Fibroblast of upper back skin (primary cell): ENCODE measurements at places on chromosomes 2 and 18.

DNA sequence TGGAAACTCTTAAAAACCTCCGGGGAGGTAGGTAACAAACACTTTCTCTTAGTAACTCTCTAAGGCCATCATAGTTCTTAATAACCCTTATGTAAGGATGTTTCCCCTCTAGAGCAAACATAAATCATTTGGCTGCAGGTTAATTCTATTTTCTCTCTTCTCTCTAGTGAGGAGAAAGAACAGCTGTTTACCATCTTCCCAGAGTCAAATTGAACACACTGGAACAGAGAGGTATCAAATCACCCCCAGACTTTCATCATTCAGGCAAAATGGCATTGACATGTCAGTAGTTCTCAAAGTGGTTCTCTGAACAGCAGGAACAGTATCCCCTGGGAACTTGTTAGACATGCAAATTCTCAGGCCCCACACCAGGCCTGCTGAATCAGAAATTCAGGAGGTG is 240.7 kb downstream of the MEIS1 start:
- DNase-seq = no peak

GRCh38 chr18:29083545-29083944 is 906.6 kb upstream of the CDH2 start:
- DNase-seq = no peak

- no peak for DNase-seq
Observed at GRCh38 chr2:201280191-201281040, 20.1 kb downstream of the CASP8 start.

DNA sequence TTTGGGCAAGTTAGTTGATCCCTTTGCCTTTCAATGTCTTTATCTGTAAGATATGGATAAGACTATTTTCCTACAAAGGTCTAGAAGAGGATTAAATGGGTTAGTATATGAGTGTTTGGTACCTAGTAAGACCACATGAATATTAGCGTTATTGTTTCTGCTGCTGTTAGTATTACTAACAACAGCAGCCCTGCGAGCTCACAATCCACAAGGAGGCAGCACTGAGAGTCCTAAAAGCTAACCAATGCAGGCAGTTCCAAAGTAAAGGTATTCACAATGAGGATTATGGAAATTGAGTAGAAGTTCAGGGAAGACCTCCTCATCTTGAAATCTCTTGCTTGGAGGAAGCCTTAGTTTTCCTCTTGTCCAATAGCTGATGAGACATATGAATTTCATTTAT is 248.9 kb downstream of the TDRD15 start:
- DNase-seq = no peak

- peak; percentile 54 for DNase-seq
Observed at GRCh38 chr2:101820519-101820918, 123.0 kb downstream of the MAP4K4 start.

DNA sequence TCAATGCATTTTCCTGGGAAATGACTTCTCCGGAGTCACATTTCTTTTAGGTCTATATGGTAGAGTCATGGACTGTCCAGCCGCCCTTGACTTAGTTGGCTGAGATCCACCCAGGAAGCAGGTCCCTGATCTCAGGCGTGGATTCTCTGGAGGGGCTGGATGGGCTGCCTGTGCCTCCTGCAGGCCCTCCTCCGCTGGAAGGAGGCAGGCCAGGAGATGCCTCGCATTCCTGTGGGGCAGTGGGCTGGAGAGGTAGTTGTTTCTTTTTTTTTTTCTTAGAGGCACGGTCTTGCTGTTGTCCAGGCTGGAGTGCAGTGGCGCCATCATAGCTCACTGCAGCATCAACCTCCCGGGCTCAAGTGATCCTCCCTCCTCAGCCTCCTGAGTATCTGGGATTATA is 129.0 kb upstream of the MYCN start:
- DNase-seq = no peak

DNA sequence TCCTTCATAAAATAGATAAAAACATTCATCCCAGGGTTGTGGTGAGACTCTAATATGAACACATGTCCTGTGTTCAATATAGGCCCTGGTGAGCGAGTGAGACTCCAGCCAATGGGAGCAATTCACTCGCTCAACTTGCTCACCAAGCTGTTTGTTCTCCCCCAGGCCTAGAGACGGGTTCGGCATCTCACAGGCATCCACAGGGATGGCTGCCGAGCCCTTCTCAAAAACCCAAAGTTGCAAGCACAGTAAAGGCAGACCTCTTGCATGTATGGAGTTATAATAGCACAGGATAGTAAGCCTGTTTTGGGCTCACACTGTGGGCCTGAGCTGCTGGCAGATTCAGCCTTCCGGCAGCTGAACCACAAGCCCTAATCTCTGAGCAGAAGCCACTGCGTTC is 15.7 kb downstream of the PARD6G start:
- DNase-seq = no peak

DNA sequence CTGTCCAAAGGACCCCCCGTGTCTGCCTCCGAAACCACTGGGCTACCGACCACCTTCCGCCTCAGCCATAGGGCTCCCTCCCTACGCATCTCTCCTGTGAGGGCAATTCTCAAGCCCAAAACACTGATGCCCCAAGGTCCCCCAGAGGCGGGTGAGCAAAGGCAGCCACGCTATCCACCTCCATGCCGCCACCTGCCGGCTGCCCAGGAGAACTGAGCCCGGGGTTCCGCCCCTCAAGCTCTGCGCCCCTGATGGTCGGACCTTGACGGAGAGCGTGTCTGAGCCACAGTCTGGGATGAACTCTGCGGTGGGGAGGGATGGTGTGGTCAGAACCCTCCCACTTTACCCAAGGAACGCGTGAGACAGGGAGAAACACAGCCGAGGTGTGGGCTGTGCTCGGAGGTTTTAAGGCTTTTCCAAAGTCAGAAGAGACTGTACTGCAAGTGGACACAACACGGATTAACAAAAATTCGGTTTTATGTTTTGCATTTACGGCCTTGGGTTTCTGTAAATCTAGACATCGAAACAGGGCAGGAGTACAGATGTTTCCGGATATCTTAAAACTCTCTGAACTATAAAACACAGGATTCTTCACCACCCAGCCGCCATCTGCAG is 114.1 kb downstream of the ZNF516 start:
- DNase-seq = no peak

- no peak for DNase-seq
Observed at GRCh38 chr2:236215196-236215595, 47.0 kb upstream of the GBX2 start.

GRCh38 chr2:98649135-98649991 is 41.0 kb downstream of the UNC50 start:
- peak; percentile 77 for DNase-seq

DNA sequence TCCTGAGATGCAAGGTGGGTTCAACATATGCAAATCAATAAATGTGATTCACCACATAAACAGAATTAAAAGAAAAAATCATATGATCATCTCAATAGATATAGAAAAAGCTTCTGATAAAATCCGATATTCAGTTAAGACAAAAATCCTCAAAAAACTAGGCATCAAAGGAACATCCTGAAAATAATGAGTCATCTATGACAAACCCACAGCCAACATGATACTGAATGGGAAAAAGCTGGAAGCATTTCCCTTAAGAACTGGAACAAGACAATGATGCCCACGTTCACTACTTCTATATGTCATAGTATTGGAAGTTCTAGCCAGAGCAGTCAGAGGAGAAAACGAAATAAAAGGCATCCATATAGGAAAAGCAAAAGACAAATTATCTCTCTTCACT is 80.4 kb downstream of the MYO3B start:
- peak; percentile 5 for DNase-seq

DNA sequence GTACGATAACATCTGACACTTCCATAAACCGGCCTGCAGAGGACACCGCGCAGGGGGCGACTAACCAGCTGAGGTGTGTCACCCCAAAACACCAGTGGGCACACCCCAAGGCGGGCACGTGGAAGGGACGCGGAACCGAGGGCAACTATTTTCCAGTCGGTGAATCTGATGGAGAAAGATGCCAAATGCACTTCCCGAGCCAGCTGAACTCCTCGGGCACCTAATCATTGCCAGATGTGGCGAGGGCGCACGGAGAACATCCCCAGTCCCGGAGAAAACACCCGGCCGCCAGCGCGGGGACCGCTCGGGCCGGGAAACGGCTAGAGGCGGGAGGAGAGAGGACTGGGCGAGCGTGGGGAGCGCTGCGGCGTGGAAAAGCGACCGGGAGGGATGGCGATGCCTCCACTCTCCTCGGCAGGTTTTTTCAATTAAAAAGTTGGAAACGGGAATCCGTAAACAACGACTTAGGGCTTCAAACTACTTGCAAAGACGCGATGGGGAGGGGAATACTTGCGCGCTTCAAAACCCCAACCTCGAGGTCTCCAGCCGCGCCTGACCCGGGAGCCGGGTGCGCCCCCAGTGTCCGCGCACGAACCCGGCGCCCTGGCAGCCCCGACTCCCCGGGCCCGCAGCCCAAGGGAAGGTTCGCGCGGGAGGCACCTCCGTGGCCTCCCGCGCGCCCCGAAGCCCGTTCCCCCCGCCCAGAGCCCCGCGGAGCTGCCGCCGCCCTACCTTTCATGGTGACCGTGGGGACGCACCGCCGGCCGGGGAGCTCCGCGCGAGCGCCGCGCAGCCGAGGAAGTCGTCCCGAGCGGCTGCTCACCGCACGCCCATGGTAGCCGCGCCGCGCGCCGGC is 497 bp downstream of the COLEC12 start:
- DNase-seq = no peak

- DNase-seq = peak; percentile 72
Observed at GRCh38 chr2:162261032-162261945, 18.0 kb upstream of the FAP start.
